Stimulated activated CD8-positive, alpha-beta memory T cell treated with anti-CD3 and anti-CD28 coated beads, Interleukin-2, amount 100 ng/mL, for 1 hour (primary cell): ENCODE measurements at places on chromosomes 7 and 10.

DNA sequence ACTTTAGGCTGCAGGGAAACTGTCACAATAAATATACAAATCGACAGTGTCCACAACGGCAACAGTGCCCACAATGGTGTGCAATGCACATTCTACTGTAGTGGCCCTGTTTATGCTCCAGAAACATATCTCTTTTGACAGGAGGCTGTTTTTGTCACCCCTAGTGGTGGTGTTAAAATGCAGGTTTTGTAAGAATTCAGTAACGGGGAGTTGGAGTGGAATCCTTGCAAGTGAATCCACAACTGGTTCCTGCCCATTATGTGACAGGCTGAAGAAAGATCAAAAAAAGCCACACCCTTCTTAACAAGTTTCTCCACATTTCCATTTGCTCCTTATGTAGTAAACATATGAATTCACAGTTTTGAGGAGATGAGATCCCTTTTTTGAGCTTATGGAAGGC is 58.5 kb downstream of the BEND7 start:
- DNase-seq: no peak

- DNase-seq: no peak
Observed at GRCh38 chr7:94330269-94331020, 64.2 kb upstream of the COL1A2 start.

- no peak for DNase-seq
Observed at GRCh38 chr7:98974906-98975816, 96.8 kb downstream of the TRRAP start.

DNA sequence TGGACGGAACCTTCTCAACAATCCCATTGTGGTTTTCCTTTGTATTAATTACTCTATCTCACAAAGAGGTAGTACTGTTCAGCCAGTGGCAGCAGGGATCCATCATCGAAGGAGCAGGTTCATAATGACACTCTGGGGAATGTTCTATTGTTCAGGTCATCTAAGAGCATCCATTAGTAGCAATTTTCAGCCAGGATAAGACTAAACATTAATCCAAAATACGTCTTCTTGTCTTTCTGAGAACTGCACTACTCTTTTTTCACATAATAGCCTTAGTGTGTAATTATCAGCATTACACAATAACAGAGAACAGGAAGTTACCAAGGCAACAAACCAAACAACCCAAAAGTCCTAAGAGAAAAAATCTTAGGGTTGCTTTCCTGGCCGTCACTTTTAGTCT is 259.5 kb upstream of the VWC2 start:
- DNase-seq: no peak

- no peak for DNase-seq
Observed at GRCh38 chr7:99827040-99827778, 604 bp upstream of the CYP3A43 start.

DNA sequence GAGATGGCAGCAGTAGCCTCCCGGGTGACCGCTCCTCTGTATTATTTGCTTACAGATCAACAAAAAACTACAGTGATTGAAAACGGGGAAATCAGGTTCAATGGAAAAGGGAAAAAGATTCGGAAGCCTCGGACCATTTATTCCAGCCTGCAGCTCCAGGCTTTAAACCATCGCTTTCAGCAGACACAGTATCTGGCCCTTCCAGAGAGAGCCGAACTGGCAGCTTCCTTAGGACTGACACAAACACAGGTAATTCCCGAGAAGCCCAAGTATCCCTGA is 2.2 kb downstream of the DLX6 start:
- DNase-seq: no peak
